Thoracic aorta (tissue), 2 donors: ENCODE measurements at places on chromosomes 16 and 17. TPM values are rescaled to one million over a fixed set of nuclear protein-coding genes. Genes with fewer than 3 reads are reported as not detected.

Gene KCNJ18
- total RNA-seq: not detected

Gene TMC6
- total RNA-seq: 22.6 TPM

Gene EXOC3L1
- 1.5 TPM for total RNA-seq

Gene TAOK1
- 64.6 TPM for total RNA-seq

Gene OSGIN1
- 3.7 TPM for total RNA-seq

Gene TRPV3
- not detected for total RNA-seq

GRCh38 chr17:38911081-38911730 lies 14.2 kb upstream of the LASP1NB start:
- no peak for DNase-seq

DNA sequence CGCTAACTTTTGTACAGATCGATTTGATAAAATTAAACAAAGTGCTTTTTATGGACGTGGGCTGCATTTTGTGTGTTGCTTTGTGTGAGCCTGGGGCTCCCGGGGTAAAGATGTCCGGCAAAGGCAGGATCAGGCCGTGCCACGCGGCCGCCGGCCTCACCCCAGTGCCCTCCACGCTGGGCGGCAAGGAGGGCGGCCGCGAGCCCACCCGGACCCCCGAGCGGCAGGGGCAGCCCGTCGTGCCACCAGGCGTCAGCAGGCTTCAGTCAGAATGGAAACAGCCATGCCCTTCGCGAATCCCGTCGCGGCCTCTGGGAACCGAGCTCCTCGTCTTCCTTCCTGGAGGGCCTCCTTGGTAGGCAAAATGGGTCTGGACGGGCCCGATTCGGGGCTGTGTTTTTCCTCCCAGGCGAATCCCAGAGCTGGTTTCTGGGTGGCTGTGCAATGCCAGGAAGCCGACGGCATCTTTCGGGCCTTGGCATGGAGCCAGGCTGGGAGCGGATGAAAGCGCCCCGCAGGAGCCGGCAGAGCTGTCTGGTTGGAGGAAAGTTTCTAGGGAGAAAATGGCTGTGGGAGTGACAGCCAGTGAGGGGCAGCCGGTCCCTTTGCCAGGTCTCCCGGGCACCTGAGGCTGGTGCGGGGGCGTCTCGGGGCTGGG lies 5.5 kb downstream of the SOX8 start:
- DNase-seq: no peak

- no peak for DNase-seq
Measured at GRCh38 chr16:85075236-85075924, 36.9 kb downstream of the CIBAR2 start.

GRCh38 chr17:7573324-7574080 lies 5.9 kb upstream of the CD68 start:
- DNase-seq: peak; percentile 76

- no peak for DNase-seq
Measured at GRCh38 chr16:46904471-46904870, 20.3 kb downstream of the GPT2 start.

GRCh38 chr16:27215660-27216059 lies 12.3 kb downstream of the KDM8 start:
- DNase-seq: no peak

DNA sequence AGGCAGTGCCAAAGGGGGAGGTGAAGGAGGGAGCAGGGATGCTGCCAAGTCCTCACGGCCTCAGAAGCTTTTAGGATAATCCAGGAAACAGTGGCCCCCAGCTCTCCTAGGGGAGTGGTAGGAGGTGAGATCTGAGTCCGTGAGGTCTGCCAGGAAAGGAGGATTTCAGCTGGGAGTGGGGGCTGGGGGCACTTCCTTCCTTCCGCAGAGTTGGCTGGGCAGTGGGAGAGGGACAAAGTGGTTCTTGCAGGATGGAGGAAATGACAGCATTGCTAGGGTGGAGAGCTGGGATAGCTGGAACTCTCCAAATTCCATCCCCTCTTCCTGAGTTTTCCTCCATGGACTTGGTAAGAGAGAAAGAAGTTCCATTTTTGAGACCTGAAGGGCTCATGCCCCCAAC lies 4.8 kb upstream of the SP6 start:
- no peak for DNase-seq

DNA sequence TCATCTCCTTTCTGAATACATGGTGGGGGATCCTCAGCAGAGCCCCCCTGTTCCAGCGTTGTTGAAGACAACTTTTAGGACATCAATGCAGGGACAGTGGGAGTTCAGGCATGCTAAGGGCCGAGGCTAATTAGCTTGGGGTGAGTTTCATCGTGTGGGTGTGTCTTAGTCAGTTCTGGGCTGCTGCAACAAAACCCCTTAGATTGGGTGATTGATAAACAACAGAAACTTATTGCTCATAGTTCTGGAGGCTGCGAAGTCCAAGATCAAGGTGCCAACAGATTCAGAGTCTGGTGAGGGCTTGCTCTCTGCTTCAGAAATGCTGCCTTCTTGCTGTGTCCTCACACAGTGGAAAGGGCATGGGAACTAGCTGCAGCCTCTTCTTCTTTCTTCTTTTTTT lies 214.0 kb downstream of the NTN1 start:
- no peak for DNase-seq

- no peak for DNase-seq
Measured at GRCh38 chr16:10770907-10771306, 27.3 kb downstream of the NUBP1 start.

DNA sequence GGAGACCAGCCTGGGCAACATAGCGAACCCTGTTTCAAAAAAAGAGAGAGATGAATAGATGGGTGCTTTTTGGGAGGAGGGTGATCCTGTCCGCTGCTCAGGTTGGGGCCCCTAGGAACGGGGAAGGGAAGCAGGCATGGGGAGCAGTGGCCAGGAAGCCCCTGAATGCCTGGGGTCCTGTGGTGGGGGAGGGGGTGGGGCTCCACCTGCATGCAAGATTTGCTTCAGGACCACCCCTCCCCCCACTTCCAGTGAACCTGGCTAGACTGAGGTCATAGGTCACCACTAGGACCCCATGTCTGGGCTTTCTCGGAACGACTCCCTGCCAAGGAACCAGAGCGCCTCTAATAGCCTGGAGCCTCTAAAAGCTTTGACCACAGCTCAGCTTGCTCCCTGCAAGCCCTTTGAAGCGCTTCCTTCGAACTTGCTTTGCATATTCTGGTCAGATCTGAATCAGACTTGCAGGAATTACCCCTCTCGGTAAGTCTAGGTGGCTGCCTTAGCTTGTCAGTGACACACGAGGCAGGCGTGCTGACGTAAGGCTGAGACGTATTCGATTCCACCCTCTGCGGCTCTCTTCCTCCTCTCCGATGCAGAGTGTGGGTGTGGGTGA lies 3.7 kb downstream of the SOCS3 start:
- no peak for DNase-seq

DNA sequence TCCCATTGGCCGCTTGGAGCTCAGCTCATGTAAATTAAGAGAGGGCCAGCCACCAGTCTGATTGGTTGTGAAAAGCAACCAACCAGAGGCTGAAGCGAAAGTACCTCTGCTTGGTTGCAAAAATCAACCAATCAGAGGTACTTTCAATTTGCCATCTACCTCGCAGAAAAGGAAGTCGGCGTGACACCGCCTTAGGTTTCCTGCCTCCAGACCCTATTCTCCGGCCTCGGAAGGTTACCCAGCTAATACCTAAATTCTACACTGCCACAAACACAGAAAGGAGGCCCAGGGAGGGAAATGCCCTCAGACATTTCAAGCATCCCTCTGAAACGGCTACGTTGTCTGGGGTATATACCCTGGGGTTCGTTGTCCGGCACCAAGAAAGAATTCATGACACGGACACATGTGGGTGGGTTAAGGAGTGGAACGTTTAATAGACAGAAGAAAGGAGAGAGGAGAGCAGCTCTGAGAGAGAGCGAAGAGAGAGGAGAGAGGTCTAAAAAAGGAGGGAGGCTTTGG lies 481.3 kb downstream of the TMEM114 start:
- DNase-seq: no peak

DNA sequence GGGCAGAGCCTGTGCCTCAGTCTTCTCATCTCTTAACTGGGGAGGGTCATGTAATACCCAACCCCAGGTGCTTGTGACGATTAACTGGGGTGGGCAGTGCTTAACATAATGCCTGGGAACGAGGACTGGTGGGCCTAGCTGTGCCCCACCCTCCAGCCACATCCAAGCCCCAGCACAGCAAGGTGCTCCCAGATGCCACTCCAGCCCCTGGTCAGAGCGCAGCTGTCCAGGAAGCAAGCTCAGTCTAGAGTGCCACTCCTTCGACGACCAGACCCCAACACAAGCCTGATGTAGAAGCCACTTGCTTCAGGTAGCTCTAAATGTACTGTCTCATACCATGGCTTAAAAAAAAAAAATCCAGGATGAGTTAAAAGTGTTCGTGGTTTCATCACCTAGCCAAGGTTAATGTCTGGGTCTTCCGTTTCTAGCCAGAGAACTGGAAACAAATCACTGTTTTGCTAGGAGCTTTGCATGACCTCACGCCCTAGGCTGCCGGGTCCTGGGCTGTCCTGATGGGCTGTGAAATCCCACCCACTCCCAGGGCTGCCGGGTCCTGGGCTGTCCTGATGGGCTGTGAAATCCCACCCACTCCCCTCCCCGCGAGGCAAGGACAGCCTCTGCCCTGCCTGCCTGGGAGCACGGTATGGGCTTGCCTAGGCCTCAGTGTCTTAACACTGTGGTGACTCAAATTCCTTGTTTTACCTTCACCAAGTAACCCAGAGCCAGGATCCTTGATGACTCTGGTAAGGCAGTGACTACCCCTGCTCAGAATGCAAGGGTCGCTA lies 7.7 kb downstream of the MIEF2 start:
- DNase-seq: no peak

DNA sequence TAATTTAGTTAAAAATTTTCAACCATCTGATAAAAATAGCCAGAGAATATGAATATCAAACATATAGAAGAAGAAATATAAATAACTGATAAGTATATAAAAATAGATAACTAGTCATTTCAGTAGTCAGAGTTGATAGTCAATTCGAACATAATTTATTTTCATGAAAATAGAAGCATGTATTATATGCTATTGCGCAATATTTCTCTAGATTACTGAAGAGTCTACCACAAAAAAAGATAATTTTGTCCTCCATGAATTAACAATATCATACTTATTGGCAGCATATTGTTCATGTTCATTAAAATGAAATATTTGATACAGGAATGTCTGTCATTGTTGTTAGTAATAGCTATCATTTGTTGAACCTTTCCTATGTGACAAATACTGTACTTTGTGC lies 376.2 kb upstream of the TOM1L1 start:
- DNase-seq: no peak

DNA sequence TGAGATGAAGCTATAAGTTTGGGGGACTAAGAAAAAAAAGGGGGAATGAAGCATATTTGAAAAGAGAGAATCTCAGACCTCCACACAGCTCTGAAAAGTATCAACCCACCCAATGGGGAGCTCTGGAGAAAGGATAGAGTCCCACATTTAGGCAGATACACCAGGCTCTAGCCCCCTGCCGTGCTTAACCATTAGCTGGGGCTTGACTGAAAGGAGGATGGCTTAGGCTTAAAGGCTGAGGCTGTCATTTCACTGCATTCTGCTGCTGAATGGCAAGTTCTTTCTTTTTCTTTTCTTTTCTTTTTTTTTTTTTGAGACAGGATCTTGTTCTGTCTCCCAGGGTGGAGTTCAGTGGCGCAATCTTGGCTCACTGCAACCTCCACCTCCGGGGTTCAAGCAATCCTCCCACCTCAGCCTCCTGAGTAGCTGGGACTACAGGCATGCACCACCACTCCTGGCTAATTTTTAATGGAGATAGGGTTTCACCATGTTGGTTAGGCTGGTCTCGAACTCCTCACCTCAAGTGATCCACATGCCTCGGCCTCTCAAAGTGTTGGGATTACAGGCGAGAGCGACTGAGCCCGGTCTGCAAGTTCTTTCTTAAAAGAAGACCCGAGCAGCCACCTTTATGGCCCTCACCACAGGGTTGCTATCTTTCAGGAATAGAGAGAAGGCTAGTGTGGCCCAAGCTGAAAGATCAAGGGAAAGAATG lies 9.0 kb upstream of the MMP2 start:
- DNase-seq: no peak

DNA sequence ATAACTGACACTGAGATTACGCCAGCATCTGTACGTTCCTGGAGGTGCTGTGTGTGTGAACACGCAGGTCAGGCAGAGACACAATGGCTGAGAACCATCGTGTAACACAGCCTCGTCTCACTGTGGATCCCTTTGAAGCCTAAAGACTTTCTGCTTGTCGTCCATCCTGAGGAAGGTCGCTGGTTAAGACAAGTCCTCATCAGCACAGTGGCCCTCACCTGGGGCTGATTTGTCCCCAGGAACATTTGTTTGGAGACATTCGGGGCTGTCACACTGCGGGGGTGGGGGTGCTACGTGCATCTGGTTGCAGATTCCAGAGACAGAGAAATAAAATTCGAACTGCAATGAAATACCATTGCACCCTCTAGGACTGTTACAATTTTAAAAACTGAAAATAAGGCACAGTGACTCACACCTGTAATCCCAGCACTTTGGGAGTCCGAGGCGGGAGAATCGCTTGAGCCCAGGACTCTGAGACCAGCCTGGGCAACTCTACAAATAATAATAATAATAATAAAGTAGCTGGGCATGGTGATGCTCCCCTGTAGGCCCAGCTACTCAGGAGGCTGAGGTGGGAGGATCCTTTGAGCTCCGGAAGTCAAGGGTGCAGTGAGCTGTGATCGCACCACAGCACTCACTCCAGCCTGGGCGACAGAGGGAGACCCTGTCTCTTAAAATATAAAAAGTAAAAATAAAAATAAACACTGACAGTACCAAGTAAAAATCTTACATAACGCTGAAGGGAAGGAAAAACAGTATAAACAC lies 112.0 kb upstream of the METRNL start:
- no peak for DNase-seq

DNA sequence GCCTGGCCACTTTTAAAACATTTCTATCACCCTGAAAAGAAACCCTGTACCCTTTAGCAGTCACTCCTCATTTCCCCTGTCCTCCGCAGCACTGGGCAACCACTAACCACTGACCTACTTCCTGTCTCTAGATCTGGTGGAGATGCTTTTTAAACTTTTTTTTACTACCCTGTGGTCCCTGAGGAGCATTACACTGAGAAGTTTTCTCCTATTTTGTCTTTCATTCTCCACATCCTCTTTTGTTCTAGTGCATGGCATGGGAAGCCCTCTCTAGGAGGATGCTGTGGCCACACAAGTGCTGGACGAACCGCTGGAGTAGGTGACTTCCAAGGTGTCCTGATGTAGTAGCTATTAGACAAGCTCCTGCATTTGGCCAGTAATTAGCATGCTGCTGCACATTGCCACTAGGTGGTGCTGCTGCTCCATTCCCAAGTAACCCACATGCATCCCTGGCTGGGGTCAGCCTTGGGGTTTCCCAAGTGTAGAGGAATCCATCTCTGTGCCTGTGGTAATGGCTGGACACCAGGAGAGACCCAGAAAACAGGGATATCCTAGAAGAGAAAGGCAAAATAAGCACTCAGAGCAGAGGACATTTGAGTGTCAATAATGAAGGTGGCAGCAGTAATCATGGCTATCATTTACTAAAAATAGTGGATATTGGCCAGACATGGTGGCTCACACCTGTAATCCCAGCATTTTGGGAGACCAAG lies 143.8 kb upstream of the CRHR1 start:
- peak; percentile 9 for DNase-seq

- no peak for DNase-seq
Measured at GRCh38 chr17:73365301-73365874, 53.6 kb upstream of the CDC42EP4 start.

DNA sequence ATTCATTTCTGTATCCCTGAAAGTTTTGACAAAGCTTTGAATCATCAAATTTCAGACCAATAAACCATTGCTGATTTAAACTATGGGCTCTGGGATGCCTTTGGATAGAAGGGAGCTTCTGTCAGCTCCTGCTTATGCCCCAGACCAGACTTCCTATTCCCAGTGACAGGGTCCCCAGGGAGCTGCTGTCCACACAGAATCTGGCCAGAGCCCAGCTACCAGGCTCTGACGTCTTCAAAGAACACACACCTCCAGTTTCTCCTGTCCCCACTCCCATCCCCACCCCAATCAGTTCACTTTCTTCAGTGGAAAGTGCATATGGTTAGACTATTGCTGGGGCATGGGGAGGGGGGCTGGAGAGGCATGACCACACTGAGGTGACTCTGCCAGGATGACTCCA lies 51.6 kb upstream of the SREBF1 start:
- DNase-seq: no peak
